Hematopoietic multipotent progenitor cell treated with erythropoietin and hydrocortisone succinate and interleukin-3 and kit ligand, for 8 days (in vitro differentiated cells): ENCODE measurements at places on chromosomes 2 and 18.

DNA sequence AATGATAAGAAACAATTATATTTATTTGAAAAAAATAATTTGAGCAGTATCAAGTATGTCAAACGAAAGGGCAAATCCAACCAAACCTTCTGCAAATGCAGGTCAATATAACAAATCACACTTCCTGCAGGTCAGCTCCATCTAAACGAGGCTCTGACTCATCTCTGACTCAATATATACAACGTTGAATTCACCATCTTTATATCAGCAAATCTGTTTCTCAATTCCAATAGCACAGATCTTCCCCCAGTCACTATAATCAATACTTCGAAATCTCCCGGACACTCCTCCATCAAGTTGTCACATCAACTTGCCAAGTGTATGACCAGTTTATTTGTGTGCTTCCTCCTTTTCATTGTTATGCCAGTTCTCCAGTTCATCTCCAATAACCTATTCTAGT is 388.9 kb downstream of the ZEB2 start:
- no peak for DNase-seq

DNA sequence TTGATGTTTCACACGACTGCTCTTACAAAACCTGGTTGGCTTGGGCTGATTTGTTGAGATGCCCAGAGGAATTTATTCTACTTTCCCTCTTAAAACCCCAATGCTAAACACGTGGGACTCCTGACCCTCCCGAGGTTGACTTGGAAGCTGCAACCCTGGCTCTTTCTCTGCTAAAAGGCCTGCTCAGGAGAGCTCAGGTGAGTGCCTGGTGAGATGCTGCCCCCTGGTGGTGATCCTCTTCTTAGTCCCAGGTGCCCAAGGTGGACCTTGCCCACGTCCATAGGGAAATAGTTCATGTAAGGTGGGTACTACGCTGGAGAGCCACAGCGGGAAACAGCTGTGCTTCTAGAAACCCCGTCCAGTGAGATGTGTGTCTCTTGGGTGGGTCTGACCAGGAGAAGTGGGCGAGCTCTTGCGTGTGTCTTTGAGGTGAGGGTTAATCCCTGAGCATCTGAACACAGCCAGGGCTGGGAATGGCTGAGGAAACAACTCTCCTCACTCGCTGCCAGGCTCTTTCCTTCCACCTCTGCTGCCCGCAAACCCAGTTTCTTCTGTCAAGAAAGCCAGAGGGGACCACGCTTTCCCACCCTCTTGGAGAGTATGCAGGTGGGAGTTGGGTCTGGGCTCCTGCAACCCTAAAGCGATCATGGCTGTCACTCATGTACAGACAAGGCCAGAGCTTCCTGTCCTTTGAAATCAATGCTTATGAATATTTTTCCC is 25.5 kb upstream of the PXDN start:
- DNase-seq, result peak; percentile 36

DNA sequence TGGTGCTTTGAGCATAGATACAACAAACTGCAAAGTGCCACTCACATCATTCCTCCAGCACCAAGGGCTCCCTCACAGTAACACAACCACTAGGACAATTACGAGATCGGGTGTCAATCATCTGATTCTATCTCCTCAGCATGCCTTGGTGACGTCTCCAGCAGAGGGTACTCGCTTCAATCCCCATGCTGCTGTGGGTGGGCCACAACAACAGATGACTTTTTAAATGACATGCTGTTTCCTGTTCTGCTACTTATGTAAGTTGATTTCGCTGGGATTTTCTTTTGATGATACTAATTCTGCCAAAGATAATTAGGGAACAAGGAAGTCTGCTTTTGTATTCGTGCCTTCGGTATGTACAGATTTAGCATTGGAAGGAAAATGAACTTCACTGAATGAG is 1113.0 kb downstream of the BCL11A start:
- DNase-seq, result no peak

DNA sequence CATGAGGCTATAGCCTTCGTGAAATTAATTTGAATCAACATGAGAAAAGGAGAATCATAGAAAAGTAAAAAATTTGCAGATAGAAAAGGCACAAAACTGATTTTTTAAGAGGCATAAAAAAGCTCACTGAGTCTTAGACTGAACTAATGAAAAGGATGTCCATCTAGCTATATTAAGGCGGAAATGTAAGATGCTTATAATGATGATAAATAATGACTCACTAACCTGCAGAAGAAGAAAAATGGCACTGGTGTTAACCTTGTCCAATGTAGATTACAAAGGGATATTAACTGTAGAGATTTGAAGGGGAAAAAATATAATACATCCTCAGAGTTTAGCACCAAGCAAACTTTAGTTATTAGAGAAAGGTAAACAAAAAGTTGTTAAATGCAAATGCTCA is 1098.0 kb upstream of the DDX18 start:
- DNase-seq, result no peak

- DNase-seq, result no peak
These were observed 304.6 kb downstream of the PARD3B start for GRCh38 chr2:204849892-204850291.

- no peak for DNase-seq
These were observed 63.2 kb downstream of the ROCK2 start for GRCh38 chr2:11281186-11281585.

- DNase-seq, result no peak
These were observed 44.6 kb downstream of the MRO start for GRCh38 chr18:50775207-50775606.

GRCh38 chr2:227183657-227184367 is 19.4 kb downstream of the COL4A3 start:
- no peak for DNase-seq

DNA sequence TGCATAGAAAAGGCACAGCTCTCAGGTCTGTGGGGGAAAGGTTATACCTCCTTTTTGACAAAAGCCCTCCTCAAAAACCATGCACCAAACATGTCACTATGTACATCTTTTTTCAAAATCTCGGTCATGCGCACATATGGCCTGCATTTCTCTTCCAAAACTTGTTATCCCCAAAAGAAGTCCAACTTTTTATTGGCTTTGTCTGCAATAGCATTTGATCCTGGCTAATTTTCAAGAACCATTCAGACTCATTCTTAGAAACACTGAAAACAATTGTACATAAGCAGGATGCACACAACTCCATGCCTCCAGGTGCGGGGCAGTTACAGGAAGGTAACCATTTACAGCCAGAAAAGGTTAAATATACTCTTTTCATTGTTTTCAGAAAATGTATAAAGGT is 21.9 kb downstream of the SERTAD2 start:
- DNase-seq, result no peak

DNA sequence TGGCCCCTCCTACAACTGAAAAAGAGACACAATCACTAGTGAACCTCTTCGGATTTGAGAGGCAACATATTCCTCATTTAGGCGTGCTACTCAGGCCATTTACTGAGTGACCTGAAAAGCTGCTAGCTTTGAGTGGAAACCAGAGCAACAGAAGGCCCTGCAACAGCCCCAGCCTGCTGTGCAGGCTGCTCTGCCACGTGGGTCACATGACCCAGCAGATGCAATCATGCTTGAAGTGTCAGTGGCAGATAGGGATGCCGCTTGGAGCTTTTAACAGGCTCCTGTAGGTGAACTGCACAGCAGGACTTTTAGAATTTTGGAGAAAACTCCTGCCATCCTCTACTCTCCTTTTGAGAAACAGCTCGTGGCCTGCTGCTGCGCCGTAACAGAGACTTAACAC is 578.6 kb upstream of the RAB6C start:
- DNase-seq, result no peak

GRCh38 chr2:2557475-2557874 is 226.4 kb upstream of the MYT1L start:
- DNase-seq, result no peak

- peak; percentile 4 for DNase-seq
These were observed 90.1 kb downstream of the ALPK2 start for GRCh38 chr18:58538604-58539386.

- no peak for DNase-seq
These were observed 73.2 kb upstream of the NETO1 start for GRCh38 chr18:72940986-72941385.

DNA sequence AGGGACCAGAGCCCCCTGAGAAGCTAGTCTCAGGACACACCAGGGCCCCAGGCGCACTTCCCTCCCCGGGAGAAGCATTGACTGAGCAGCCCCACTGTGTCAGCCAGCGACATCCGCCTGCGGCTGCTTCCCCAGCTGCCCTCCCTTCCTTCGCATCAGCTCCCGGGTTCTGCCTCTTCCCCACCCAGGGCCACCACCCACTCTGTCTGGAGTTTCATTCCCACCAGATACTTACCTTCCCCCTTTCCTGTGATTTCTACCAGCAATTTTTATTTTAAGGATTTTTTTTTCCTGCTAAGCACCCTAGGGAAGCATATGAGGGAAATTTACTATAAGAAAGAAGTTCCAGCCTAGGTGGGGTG is 99.2 kb downstream of the SMAD7 start:
- DNase-seq, result no peak
